MG63 (cell line): ENCODE measurements at places on chromosomes 4 and X.

- no peak for DNase-seq
Measured at GRCh38 chrX:18769812-18770573, 62.5 kb downstream of the PPEF1 start.

DNA sequence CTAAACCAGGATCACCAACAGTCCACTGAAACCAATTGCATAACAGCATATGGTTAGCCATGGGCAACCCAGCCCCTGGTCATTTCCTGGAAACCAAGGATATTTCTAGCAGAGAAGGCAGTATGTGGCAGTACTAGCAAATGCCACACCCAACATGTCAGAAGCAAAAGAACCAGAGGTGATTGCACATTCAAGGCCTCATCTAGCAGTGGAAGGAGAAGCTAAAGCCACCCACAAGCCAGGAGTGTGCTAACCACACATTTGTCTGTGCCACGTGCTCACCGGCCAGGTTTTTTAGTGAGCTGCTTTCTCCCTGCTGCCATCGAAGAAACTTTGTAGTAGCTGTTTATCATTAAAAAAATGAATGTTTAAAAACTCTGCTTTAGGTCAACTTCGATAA lies 42.0 kb downstream of the TEC start:
- no peak for DNase-seq

GRCh38 chr4:145828802-145829485 lies 109.7 kb downstream of the ZNF827 start:
- DNase-seq: no peak

DNA sequence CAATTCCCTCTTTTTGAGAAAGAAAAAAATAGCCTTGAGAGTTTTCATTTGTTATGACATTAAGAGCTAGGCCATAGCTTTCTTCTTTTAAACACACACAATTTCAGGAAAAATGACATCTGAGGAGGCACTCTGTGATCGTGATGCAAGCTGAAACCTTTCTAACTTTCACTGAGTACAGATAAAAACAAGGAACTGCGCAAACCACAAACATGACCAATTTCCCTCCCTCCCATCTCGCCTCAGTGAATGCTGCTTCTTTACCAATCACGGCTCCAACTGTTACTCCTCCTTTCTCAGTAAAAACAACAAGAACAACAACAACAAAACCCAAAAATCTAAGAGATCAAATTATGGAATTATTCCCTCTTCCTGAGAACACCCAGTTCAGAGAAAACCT lies 626.8 kb downstream of the TLL1 start:
- DNase-seq: no peak

DNA sequence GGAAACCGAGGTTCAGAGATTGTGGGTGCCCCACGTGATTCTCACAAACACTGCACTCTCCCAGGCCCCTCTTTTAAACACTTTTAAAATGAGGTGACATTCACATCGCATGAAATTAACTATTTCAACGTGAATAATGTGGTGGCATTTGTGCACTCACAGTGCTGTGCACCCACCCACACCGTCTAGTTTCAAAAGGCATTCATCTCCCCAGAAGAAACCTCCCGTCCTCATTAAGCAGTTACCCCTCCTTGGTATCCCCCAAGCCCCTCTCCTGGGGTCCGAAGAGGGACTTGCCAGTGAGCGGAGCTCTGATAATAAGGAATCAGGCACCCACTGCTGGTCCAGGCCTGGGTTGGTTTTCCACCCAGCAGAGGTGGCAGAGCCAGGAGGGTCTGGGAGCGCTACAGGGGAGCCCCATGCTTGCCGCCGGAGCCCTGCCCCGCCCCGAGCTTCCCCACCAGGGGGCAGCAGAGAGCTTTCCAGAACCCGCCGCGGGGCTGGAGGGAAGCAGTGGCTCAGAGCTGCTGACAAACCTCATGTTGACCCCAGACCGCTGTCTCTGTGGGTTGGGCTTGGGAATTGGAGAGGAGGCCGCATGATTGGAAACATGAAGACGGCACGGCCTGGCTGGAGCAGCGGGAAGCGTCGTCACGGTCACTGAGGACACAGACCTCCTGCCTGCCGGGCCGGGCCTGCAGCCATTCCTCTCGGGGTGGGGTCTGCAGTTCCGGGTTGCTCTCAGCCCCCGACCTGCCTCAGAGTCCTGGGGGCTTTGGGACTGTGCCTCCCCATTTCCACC lies 27.5 kb upstream of the HTRA3 start:
- peak; percentile 75 for DNase-seq

- DNase-seq: no peak
Measured at GRCh38 chr4:95505151-95505550, 43.6 kb downstream of the UNC5C start.

DNA sequence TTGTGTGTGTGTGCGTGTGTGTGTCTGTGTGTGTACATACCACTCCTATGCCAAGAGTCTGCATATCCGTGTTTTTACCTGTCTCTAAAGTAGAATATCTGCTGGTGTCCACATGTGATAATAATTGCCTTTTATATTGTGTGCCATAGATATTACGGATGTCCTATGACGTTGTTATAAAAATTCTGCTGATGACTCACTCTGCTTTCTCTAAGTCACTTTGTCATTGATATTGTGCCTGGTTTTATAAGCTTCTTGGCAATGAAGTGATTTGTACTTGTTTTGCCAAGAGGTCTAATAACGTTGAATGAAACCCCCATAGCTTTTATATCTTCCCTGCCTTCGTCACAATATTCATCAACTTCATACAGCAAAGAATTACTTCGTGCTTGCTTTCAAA lies 102.6 kb upstream of the C1GALT1C1 start:
- DNase-seq: no peak

DNA sequence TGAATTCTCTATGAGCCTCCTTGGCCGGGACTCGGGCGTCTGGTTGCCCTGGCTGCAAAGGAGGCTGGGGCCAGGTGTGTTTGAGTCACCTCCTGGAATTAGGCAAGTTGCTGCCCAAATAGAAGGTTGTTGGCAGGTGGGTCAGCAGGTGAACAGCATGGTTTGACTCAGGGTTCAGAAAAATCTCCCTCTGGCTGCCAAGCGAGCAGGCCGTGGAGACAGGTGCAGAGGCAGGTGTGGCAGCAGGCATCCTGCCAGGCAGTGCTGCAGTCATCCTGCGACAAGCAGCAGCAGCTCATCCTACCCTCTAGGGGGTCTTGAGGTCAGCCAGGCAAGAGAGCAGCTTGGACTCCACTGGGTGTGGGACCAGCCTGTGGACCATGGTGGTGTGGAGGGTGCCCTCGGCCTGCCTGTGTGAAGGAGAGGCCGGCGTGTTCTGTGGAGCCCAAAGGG lies 8.2 kb downstream of the MSANTD1 start:
- no peak for DNase-seq

GRCh38 chrX:50403903-50404302 lies 66.7 kb downstream of the DGKK start:
- DNase-seq: no peak

DNA sequence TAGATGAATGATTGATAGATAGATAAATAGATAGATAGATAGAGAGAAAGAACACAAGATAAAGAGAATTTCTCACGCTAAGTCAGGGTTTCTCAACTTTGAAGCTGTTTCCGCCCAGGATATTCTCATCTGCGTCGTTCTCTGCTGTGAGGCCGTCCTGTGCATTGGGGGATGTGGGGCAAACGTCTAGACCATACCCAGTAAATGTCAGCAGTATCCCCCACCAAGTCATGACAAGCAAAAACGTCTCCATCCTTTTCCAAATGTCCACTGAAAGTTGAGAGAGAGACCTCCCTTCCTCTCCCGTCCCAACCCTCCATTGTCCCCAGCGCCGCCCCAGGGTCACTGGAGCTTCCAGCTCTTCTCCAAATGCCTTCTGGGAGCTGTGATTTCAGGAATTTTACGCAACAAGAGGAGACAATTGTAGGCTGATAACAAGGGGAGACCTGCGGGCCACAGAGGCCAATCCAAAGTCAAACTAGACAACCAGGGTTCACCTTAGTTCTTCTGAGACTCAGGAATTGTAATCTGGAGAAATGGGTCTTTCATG lies 8.9 kb upstream of the CRLF2 start:
- DNase-seq: no peak

- DNase-seq: no peak
Measured at GRCh38 chr4:25638806-25639205, 16.8 kb upstream of the SLC34A2 start.

DNA sequence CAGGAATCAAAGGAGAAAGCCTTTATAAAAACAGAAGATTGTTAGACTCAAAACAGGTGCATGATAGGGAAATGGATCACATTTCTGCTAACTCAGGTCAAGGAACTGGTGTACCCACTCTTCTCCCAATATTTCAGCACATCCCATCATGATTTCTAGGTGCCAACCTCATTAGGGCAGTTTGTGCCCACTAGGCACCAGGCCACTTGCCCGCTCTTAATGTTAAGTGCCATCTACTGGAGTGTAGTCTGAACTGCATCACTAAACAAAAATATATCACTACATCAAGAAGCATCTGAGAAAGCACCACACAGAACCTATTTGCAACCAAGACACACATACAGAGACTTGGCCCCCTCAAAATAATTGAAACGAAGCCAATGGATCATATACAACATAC lies 140.4 kb upstream of the GRID2 start:
- no peak for DNase-seq

- no peak for DNase-seq
Measured at GRCh38 chr4:78592088-78592783, 40.7 kb downstream of the ANXA3 start.

- peak; percentile 47 for DNase-seq
Measured at GRCh38 chr4:158496030-158496741, 25.5 kb upstream of the RXFP1 start.

DNA sequence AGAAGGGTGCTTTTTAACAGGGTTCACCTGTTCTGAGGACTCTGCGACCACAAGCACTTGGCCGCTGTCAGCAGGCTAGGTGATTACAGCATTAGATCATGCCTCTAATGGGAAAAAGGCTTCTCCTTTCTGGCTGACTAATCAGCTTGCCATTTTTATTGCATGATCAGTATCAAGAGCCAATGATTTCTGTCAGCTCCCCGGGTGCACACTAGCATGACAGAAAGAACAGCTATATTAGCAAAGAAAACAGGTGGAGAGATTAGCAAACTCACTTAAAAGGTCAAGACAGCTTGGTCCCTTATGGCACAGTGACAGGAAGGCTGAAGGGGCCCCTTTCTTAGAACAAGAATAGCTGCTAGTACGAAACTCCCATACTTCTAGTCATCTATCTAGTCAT lies 170.0 kb downstream of the SMIM20 start:
- peak; percentile 67 for DNase-seq

GRCh38 chr4:75605928-75606327 lies 24.4 kb downstream of the CDKL2 start:
- DNase-seq: no peak

- DNase-seq: no peak
Measured at GRCh38 chr4:55367084-55367722, 21.2 kb downstream of the SRD5A3 start.

DNA sequence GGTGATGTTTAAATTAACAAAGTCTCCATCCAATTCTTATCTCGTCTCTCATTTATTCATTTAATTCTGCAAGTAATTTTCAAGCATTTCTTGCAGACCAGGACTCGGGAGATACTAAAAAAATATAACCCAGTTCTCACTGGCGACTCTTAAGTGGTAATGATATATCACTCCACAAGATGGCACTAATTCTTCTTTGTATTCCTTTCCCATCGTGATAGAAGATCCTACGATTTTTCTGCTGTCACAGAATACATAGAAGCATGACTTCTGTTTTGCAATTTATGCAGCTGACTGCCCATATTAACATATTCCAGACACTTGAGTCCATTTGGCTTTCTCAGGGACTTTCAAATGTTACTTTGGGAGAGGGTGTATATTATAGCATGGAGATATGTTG lies 64.0 kb upstream of the FGF13 start:
- no peak for DNase-seq

- DNase-seq: no peak
Measured at GRCh38 chrX:118499295-118499694, 3.7 kb downstream of the DOCK11 start.
